ENCODE measurements at places on chromosomes 2 and 18. TPM values are rescaled to one million over a fixed set of nuclear protein-coding genes. Genes with fewer than 3 reads are reported as not detected.
A peak's percentile ranks its signal among the peaks of the same experiment; 100 is the strongest.

The ZDBF2 gene
- 4.5 TPM for polyA plus RNA-seq

The SKOR2 gene
- not detected for polyA plus RNA-seq

The PROKR1 gene
- not detected for polyA plus RNA-seq

DNA sequence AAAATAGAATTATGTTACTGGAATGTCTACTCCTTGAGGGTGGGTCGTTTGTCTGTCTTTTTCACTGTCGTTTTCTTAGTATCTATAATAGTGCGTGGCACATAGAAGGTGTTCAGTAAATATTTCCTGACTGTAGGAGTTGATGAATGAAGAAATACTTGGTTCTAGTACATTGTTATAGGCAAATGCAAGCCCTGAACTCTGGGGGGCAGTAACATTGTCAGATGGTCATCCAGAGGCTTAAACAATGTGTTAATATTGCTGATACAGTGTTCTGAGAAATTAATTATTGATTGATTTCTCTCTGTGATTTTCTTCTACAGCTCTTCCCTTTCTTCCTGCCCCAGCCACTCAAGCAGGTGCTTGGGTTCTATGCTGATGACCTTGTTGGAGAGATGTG lies 24.4 kb upstream of the THOC1 start:
- no peak for DNase-seq

- DNase-seq = no peak
Observed at GRCh38 chr2:203685789-203686420, 20.5 kb upstream of the CD28 start.

- no peak for DNase-seq
Observed at GRCh38 chr2:106053116-106053515, 141.0 kb downstream of the UXS1 start.

DNA sequence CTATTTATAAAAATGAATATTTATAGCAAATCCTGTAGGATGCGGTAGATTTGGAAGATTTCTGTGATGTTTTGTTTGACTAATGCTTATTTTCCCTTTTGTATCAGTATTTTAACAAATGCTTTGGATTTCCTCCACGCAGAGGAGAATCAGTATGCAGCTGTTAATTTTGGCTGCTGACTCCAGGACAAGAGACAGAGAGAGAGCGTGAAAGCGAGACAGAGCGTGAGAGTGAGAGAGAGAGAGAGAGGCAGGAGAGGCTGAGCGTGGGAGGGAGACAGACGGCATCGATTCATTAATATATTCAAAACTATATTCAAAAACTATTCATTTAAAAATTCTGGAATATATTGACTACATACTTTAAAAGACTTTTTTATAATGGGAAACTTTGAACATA lies 62.5 kb downstream of the RRM2 start:
- no peak for DNase-seq

GRCh38 chr2:147525819-147526489 lies 318.9 kb upstream of the ACVR2A start:
- no peak for DNase-seq

GRCh38 chr2:26223018-26223417 lies 21.4 kb downstream of the HADHA start:
- no peak for DNase-seq

DNA sequence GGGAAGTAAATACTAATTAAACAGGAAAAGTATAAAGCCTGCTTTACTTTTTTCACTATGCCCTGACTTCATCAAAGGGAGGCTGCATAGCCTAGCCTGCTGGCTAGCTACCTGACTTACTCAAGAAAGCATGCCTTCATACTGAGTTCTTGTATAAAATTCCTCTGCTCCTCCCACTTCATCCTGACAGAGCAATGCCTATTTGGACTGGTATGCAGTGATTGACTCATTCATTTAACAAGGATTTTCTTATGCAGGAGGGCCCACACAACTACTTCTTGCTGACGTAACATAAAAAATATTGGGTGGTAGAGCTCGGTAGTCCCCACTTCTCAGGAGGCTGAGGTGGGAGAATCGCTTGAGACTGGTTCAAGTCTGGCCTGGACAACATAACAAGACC lies 70.5 kb downstream of the PRPF40A start:
- DNase-seq = peak; percentile 80

DNA sequence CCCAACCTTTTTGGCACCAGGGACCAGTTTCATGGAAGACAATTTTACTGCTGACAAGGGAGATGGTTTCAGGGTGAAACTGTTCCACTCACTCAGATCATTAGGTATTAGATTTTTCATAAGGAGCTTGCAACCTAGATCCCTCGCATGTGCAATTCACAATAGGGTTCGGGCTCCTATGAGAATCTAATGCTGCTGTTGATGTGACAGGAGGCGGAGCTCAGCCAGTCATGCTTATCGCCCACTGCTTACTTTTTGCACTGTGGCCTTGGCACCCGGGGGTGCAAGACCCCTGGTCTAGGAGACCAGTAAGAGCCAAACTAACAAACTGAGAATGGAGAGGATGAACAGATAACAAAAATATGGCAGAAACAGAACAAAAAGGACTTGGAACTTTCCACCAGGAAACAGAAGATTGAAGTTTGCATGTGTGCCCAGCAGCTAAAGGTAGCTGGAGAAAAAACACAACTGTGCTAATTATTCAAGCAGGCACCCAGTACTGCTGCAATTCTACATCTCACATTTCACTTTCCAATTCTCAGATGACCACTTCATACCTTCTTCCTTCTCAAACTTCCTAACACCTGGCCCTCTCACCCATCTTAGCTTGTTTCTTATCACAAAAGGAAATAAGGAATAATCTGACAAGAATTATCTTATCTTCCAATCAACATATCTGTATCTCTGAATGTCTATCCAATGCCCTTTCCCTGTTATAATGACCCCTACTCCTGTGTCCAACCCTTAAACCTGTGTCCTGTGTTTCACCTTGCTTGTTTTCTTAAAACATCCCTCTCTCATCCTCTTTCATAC lies 24.8 kb downstream of the SP3 start:
- DNase-seq = no peak

GRCh38 chr2:53668624-53669026 lies 99.0 kb upstream of the CHAC2 start:
- no peak for DNase-seq

Data from AG04450 (cell line).